ENCODE measurements at places on chromosomes 3 and 15. TPM values are rescaled to one million over a fixed set of nuclear protein-coding genes. Genes with fewer than 3 reads are reported as not detected.
A peak's percentile ranks its signal among the peaks of the same experiment; 100 is the strongest.

DNA sequence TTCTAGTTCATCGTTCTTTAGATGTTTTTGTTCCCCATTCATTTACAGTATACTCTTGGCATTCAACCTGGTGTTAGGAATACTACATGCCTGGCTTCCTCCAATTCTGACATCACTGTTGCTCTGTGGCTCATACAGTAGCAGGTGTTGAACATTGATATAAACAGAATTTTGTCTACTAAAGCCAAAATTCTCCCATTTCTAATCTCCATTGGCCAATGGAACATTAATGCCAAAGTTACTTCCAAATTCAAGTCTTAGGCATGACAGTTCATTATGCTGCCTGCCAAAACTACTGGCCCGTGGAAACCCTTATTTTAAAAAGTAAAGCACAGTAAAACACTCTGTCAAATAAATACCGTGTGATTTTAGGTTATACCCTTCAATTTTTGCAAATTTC, 368.0 kb downstream of the NAALADL2 start:
- DNase-seq: no peak

Gene CNTN6
- 0.97 TPM for total RNA-seq

DNA sequence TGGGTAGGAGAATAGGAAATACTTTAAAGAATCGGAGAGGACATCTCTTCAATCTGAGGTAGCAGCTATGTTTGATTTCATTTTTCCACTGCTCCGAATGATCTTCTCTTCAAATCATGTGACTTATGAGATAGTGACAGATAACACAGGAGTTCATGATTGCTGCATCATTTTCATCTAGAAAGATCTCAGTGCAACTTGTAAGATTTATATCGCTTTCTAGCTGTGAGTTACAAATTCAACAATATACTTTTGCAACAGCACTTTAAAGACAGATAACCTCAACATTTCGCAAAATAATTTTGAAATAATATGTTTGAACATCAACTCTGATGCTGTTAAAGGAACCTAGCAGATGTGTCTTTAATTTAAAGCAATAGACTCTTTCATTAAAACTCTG, 99.9 kb upstream of the CCDC80 start:
- no peak for DNase-seq

Gene GOLGA6L7
- total RNA-seq: not detected

GRCh38 chr15:60945196-60945595, 283.9 kb downstream of the RORA start:
- no peak for DNase-seq

- no peak for DNase-seq
Measured at GRCh38 chr3:38925351-38925750, 109.3 kb upstream of the SCN10A start.

DNA sequence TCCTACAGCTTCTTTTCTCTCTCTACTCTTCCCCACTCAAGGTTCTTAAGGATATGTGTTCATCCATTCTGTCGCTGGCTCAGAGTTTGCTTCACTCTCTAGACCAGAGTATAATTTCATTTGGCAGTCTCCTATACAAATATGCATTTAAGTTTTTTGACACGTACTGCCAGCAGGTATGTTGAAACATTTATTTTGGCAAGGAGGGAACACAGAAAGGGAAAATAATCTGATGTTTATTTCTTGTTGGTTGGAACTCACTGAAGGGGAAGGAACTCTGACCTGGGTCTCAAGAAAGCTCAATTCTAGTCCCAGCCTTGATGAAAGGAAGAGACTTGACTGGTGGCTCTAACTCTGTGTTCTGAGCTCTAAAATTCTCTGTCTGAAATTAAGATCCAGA, 21.6 kb downstream of the FANCD2 start:
- DNase-seq: no peak

- DNase-seq: peak; percentile 85
Measured at GRCh38 chr3:141454906-141455602, 31.8 kb upstream of the RASA2 start.

Gene SLC28A2
- not detected for total RNA-seq

GRCh38 chr3:39127269-39127907, 19.9 kb downstream of the TTC21A start:
- no peak for DNase-seq

DNA sequence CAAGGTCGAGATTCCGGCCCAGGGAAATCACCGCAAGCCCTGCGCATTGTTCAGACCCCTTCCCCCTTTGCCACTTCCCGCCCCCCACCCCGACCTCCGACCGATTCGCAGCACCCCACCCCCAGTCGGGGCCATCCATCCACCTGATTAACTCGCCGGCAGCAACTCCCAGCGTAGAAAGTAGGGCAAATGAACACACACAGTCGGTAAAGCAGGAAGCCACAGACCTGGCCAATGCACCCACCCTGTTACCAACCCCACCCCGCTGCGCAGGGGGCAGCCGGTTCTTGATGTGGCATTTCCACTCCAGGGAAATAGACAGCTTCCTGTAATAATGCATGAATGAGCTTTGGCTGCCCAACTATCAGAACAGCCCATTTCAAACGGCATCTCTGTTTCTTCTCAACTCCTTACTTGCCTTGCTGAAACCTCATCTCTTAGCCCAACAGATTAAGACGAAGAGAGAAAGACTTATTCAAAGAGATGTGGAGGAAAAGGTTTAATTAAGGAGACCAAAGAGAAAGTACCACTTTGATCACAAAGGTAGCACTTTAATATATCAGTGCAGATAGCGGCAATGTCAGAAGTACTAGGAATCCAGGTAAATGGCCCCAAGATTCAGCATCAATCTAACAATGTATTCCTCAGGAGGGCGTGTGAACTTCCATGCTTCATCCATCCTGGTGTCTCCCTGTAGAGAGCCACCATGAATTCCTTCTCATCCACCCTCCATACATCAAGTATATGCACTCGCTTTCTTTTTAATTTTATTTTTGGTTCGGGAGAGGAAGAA, 1.9 kb downstream of the TNIK start:
- no peak for DNase-seq

- DNase-seq: no peak
Measured at GRCh38 chr3:81237181-81237580, 524.3 kb downstream of the GBE1 start.
